ENCODE measurements at places on chromosomes 2 and 18. TPM values are rescaled to one million over a fixed set of nuclear protein-coding genes. Genes with fewer than 3 reads are reported as not detected.

The DCDC2C gene
- total RNA-seq, result not detected

The SLC16A14 gene
- 6.0 TPM for total RNA-seq

The LYPD1 gene
- 0.49 TPM for total RNA-seq

GRCh38 chr2:196184921-196185320 lies 13.5 kb upstream of the STK17B start:
- DNase-seq, result no peak

DNA sequence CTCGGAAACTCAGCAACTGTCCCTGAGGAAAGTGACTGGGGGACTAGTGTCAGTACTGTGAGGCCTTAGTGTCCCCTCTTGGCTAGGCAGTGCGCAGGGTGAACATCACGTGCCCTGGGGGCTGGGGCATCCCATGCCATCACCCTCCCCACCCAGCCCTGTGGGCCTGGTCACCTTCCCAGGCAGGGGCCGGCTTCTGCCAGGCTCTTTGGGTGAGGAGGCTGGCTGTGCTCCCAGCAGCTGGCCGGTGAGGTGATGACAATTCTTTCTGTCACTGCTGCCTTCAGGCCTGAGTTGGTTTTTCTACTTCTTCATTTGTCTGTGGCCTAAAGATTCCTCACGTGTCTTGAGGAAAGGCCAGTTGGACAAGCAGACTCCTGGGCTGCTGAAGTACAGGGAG lies 180.8 kb downstream of the KLHL29 start:
- DNase-seq, result no peak

GRCh38 chr18:36706134-36706881 lies 122.5 kb downstream of the TPGS2 start:
- no peak for DNase-seq

DNA sequence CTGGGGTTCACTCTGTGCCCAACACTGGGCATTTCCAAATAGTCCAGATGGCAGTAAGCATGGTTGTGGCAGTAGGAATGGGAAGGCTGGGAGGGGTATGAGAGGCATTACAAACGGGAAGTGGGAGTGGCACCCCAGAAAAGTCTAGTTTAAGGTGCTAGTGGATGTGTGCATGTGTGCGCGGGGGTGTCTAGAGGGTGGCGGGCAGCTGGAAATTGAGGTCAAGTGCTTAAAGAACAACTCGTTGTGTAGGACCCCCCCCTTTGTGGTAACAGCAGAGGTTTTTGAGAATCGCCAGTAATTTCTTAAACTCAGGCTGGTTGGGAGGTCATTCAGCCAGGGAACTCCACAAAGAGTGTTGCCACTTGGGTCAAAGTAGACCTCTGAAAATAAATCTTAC lies 69.9 kb downstream of the RHBDD1 start:
- no peak for DNase-seq

- DNase-seq, result no peak
Observed at GRCh38 chr2:202612145-202612544, 22.6 kb upstream of the FAM117B start.

- DNase-seq, result no peak
Observed at GRCh38 chr2:9592699-9593098, 37.1 kb upstream of the ADAM17 start.

DNA sequence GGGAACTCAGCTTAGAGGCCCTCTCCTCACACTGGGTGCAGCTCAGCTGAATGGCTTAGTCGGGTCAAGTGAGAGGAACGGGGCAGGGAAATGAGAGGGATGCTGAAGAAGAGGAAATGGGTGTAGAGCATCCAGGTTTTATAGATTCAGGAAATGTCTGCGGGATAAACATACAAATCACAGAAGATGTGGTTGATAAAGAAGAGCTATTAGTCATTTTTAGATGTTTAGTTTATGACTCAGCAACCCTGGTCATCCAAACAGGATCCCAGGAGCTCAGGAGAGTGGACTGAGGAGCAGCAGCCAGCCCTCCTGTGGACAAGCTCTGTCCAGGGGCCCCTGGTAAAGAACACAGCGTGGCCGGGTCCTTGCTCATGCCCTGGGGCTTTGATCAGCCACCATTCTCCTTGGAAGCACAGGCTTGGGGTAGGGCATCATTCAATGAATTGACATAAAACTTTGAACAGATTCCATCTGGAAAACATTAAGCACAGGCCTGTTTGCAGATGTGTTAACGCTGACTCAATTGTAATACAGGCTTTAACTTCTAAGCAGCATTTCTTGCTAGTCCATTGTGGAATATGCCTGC lies 83.0 kb downstream of the NPAS2 start:
- DNase-seq, result no peak

- DNase-seq, result no peak
Observed at GRCh38 chr18:30556112-30556511, 486.4 kb downstream of the DSC3 start.

- DNase-seq, result no peak
Observed at GRCh38 chr2:157835006-157835405, 41.1 kb downstream of the ACVR1 start.

- no peak for DNase-seq
Observed at GRCh38 chr2:173229086-173229485, 125.6 kb upstream of the CDCA7 start.

GRCh38 chr18:8831112-8831511 lies 125.8 kb downstream of the MTCL1 start:
- no peak for DNase-seq
